GM03348 (cell line): ENCODE measurements at places on chromosomes 4 and X.

- DNase-seq = no peak
Measured at GRCh38 chr4:55633903-55634302, 2.2 kb downstream of the NMU start.

- DNase-seq = no peak
Measured at GRCh38 chr4:13168326-13168725, 315.8 kb downstream of the RAB28 start.

DNA sequence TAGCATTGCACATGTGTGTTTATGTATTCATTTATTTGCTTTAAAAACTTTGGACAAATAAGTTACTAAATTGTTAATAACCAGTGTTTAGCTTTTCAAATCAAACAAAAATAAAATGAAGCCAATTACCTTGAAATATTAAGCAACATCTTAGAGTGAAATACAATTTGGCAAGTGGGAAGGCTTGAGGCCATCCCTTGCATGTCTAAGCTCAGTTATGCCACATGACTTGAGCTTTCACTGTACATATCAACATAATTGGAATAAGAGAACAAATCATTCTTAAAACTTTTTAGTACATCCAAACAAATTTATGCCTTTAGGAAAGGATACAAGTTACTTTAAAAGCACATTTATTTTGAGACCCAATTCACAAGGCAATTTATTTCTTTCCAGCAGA lies 640.6 kb downstream of the SPRY1 start:
- no peak for DNase-seq

- peak; percentile 90 for DNase-seq
Measured at GRCh38 chrX:69538321-69538876, 34.3 kb downstream of the NALF2 start.

DNA sequence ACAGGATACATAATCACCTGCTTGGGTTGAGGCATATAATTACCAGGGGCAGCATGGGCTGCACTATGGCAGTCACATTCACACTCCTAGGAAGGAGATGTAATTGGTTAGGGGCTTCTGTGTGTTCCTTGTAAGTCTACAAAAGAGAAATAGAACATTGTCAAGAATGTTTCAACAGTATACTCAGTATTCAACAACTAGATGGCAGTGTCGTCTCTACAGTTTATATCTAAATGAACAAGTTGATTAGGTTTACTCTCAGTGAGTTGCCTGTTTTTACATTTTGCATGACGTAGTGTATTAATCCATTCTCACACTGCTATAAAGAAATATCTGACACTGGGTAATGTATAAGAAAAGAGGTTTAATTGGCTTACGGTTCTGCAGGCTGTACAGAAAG lies 50.5 kb upstream of the RAB33B start:
- no peak for DNase-seq

GRCh38 chrX:143437439-143437838 lies 79.8 kb downstream of the SPANXN3 start:
- DNase-seq = peak; percentile 1

DNA sequence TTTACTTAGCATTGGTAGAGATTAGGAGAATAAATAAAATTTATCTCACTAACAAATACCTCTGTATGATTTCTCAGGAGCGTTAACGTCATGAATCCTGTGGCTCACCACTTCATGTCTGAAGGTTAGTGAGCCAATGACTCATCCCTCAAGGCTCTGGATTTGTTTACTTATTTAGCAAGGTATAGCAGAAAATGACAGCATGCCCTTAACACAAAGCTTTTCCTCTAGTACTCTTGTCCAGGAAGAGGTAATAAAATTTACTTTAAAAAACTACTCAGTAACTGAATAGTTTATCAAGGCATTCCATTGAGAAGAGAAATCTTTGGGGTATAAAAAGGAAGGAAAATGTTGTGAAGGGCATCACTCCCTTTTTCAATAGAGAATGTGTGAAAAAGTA lies 823.8 kb downstream of the CCSER1 start:
- DNase-seq = no peak
